Central memory CD4-positive, alpha-beta T cell (primary cell): ENCODE measurements at places on chromosomes 6 and 20.
A peak's percentile ranks its signal among the peaks of the same experiment; 100 is the strongest.

DNA sequence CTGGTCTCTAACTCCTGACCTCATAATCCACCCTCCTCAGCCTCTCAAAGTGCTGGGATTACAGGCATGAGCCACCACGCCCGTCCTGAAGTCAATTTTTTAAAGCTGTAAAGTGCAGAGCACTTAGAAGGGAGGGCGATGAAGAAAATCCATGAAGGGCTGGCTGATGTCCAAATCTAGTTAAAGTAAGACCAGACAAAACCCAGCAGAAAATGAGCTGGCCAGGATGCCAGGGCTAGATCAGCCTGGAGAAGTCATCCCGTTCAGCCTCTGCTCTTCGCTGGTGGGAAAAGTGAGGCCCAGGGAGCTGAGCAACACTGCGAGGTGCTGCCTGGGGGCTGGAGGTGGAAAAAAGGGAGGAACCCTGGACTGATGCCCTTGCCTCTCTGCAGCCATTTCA lies 3.1 kb downstream of the BPIFB4 start:
- no peak for DNase-seq

GRCh38 chr20:371755-372542 lies 8.6 kb upstream of the TRIB3 start:
- DNase-seq, result no peak

DNA sequence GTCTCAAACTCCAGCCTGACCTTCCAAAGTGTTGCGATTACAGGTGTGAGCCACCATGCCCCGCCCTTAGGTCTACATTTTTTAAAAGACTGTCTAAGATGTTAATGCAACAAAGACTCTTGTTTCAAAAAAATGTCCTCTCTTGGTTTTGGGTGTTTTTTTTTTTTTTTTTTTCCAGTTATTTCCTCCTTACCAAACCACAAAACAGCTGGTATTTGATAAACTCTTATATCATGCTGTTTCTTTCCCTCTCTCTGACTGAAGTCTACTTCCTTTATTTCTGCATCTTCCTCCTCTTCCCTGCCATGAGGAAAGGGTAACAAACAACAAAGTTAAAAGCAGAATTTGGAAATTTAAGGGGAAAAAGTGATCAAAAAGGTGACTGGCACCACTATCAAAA lies 21.2 kb downstream of the STK38 start:
- no peak for DNase-seq

- no peak for DNase-seq
These were observed 59.5 kb downstream of the ZMYND8 start for GRCh38 chr20:47296950-47297349.

- no peak for DNase-seq
These were observed 205.3 kb downstream of the ADGRG6 start for GRCh38 chr6:142507065-142507464.

GRCh38 chr6:2969549-2969948 lies 1.8 kb downstream of the SERPINB6 start:
- no peak for DNase-seq

GRCh38 chr20:13283869-13284829 lies 63.1 kb downstream of the ISM1 start:
- no peak for DNase-seq

DNA sequence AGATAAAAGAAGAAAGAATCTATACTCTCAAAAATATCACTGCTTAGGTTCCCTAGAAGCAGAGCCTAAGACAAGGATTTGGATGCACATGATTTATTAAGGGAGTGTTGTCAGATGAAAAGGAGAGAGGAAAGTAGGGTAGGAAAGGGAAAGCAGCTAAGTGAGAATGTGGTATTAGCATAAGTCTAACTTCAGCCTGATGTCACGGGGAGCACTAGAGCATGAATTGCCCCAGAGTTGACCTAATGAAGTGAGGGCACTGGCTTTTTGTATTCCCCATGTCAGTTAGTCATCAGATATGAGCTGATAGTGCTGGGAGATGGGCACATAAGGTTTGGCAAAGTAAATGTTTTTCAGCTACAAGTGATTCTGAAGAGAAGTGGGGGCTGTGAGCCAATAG lies 129.0 kb upstream of the THEMIS start:
- DNase-seq, result no peak

- peak; percentile 40 for DNase-seq
These were observed 36.6 kb upstream of the HDAC2 start for GRCh38 chr6:114007516-114007915.

DNA sequence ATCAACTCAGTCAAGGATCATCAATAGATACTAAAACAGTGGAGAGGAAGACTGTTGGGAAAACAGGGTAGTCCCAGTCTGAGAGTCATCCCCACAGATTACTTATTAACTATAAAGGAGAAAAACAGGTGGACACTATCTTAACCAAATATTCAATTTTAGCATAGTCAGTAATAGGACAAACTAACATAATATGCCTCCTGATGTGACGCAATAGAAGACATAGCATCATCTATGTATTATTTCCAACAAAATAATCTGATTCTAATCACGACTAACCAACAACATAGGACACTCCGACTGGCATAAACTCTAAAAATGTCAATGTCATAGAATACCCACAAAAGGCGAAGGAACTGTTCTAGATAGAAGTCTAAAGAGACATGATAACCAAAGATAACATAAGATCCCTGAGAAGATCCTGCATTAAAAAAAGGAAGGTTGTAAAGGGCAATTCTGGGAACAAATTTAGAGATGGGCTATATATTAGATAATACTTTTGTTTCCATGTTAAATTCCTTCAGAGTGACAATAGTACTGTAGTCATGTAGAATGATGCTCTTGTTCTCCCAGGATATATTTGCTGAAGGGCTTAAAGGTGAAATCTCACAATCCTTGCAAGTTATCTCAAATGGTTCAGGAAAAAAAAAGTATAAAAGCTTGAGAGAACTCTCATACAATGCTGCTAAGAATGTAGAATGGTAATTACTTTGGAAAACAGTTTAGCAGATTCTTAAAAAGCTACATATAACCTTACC lies 28.9 kb downstream of the ILRUN start:
- no peak for DNase-seq

- DNase-seq, result no peak
These were observed 60.7 kb upstream of the ADGRG6 start for GRCh38 chr6:142241061-142241460.
